Hippocampal formation (tissue), 2 donors: ENCODE measurements at places on chromosomes 5 and 9.
A peak's percentile ranks its signal among the peaks of the same experiment; 100 is the strongest.

- peak; percentile 27 for DNase-seq
These were observed 43.8 kb downstream of the STOM start for GRCh38 chr9:121326130-121326838.

DNA sequence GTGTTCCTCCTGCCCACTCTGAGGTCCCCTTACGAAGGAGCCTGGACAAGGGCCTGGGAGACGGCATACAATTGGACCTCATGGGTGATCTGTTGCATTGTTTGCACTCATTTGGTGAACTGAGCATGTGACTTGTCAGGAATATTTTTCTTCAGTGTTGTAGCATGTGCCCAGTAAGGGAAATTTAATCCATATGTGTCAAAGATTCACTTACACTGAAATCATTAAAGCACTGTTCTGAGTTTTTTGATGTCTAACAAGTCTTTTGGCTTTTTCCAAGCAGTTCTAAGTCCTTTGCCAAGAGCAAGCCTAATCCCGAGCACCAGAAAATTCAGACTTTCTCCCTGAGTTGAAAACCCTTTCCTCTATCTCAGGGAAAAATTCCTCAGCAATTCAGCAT, 61.6 kb upstream of the RPS23 start:
- DNase-seq = no peak

- no peak for DNase-seq
These were observed 1.8 kb downstream of the PTBP3 start for GRCh38 chr9:112331674-112331952.

GRCh38 chr9:134291452-134291881, 34.8 kb upstream of the RXRA start:
- no peak for DNase-seq

DNA sequence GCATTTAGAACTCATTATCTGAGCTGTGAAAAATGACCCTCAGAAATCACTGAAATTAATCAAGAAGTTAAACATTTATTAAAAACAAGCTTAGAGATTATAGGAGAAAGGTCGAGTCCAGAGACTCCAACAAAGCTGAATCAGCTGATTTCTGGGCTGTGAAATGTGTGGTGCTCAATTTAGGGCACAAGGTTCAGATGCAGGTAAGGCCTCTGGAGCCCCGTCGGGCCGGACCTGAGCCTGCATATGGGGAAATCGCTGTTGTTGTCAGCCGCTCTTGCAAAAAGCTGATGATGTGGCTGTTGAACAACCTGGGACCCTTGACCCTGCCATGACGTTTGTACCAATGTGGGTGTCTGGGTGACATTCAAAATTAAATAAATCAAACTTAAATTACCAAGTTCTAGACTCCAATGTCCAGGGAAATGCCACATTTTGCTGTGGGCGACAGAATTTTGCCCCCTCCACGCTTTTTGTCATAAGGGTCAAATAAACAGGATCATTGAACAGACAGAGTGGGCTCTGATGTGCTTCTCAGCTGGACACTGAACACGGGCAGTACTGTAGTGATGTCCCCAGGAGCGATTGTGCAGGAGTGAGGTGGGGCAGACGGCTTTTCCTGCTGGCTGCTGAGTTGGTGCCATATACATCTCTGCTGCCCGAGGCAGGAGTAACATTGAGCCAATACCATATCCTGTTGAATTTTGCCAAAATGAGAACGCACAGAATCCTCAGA, 27.2 kb upstream of the FBP1 start:
- DNase-seq = no peak

DNA sequence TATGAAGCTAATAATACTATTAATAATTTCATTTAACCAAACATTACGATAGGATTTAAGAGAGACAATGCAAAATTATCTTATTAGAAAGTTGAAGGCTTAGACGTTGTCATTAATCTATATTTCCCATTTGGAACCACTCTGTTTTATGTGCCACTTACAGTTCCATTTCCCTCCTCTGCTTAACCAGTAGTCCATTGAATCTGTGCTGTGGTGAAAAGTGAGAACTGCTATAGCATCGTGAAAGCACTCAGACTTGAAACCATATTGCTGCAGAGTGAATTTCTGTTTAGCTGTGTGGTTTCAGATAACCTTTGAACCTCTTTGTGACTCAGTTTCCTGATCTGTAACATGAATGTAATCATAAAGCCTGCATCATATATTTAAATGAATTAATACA, 2304.5 kb downstream of the MAT2B start:
- no peak for DNase-seq

DNA sequence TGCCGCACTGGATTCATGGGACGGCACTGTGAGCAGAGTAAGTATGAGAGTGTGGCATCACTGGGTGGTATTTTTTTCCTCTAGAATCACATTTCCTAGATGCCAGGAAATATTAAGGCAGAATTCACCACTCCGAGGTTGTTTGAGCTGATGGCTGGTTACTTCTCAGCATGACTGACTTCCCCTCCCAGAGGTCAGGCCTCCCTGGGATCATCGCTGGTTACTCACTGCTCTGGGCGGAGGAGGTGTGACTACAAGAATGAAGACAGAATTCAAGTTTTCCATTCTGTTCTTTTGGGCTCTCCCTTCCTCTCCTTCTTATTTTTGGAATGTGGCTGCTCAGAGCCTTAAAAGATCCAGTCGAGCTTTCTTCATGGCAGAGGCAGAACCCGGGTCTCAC, 76.6 kb upstream of the PRRC1 start:
- no peak for DNase-seq

- no peak for DNase-seq
These were observed 33.0 kb downstream of the TRIM32 start for GRCh38 chr9:116720111-116720510.

- no peak for DNase-seq
These were observed 599.7 kb downstream of the CAAP1 start for GRCh38 chr9:26292943-26293342.

DNA sequence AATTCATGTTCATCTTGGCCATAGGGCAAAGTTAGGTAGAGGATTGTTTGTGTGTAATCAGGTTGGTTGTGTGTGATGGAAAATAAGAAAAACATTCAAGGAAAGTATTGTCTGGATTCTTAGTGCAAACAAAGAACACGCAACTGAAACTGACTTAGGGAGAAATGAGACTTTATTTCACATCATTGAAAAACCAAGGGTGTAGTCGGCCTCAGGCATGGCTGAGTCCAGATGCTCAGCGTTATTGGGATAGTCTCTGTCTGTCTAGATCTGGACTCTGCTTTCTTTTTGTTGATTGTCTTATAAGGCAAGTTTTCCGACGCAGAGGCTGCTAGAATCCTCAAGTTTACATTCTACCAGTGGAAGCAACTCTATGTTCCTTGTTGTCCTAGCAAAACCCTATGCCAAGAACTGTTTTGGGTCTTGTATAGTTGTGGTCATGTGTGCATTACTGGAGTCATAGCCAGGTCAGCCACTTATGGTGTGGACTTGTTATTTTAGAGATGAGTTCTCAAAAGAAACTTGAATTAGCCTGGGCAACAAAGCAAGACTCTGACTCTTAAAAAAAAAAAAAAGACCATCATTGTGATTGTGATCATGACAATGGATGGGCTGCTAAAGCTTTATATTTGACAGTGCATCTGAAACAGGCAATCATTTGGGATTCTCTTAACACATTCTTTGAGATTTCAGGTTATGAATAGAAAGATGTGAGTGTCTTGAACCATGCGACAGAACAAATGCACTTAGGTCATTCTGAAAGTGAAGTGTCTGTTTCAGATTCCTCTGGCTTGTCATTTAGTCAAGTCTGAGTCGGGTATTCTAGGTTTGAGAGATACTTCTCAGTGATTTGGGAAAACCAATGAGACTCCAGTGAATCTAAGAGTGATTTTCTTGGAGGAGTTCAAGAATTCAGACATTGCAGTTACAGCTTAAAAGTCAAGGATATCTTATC, 82.6 kb downstream of the DOCK2 start:
- no peak for DNase-seq

DNA sequence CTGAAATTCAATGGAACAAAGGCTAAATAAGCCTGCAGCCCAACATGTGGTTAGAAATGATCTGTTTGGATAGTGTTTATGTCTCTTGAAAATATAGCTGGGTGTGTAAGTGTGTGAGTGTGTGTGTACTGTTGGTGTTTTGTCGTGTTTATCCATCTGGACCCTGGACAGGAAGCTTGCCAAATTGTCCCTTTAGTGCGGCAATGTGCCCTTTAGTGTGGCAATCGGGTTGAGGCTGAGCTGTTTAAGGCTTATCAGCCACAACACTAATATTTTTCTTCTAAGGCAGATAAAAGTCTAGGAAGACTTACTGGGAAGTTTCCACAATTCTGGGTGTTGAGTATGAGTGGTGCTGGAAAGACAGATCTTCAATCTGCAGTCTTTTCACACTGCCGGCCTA, 180.2 kb downstream of the YTHDC2 start:
- no peak for DNase-seq

GRCh38 chr9:134306636-134307600, 19.3 kb upstream of the RXRA start:
- DNase-seq = no peak

DNA sequence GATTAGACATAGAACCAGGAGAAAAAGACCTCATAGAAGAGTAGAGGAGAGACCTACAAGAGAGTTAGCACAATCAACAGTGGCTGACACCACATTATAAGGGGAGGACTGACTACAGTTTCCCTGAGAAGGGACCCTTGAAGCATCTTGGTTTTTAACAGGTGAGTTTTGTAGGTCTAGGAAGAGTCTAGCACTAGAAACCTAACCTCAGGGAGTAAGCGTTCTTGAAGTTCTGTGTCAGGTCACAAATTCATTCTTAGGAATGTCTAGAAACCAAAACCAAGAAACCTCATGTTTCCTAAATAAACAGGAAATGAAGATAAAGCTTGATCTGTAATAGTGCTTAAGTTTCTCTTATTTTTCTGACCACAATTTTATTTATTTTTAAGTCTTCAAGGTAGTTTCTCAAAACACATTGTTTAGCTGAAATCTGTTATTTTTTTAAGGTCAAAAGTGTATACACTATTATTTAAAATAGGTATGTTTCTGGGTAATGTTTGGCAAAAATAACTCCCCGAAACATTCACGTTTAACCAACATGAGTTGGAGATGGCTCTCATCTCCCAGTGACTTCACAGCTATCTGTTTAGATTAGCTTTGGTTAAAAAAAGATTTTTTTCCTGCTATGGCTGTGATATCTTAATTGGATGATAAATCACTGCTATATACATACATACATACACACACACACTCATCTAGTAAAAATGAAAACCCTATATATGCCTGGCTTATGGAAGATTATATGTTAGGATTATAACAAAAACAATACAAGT, 37.1 kb downstream of the MAP3K1 start:
- DNase-seq = no peak

DNA sequence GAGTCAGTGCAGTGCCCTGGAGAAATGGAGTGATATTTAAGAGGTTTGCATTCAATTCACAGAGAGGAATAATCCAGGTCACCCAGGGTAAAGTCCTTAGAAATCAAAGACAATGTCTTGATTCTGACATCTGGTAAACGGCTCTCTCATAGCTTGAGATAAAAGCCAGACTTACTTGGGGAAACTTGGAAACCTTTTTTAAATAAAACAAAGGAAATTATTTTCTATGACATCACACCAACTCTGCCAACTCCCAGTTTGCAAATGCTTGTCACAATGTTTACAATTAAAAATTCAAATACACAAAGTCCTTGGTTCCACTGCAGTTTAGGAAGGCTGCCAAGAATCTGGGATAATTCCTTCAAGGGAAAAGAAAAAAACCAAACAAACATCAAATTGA, 255.1 kb upstream of the NREP start:
- DNase-seq = no peak

GRCh38 chr5:169350759-169351240, 49.9 kb upstream of the SLIT3 start:
- DNase-seq = no peak

DNA sequence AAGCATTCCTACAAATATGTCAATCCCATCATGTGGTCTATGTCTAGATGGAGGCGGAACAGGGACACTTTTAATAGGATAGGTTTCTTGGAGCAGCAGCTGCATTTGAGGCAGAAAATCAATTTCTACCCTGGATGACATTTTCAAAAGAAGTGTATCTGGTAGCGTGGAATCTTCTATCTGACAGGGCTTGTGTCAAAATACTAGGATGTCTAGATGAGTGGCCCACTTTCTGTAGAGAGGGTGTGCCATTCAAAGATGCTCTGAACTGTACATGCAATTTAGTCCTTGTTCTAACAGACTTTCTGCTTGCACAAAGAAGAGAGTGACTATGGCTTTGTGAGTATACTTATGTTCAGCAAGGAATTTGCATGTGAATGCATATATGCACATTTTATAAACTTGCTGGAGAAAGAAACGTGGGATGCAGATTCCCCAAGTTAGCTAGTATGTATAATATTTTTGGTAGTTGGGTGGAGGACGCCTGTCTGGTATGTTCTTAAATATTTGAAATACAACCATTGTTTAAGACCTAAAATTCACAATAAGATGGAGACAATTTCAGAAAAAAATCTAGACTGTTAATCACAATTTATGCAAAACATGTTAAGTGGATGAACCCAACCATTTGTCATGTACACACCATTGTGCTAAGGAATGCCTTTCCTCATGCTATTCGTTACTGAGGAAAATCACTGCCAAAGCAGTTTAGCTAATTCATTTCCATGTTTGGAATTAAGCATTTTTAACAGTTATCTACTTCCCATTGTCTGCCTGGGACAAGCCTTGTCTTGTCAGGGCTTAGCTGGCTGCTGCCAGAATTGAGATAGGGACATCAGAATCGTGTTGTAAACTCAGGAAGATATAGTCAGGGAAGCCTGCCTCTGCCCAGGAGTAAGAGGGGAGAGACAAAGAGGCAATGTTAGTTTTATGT, 129.1 kb upstream of the MEF2C start:
- DNase-seq = no peak

- no peak for DNase-seq
These were observed 39.8 kb upstream of the ACO1 start for GRCh38 chr9:32344551-32345182.

DNA sequence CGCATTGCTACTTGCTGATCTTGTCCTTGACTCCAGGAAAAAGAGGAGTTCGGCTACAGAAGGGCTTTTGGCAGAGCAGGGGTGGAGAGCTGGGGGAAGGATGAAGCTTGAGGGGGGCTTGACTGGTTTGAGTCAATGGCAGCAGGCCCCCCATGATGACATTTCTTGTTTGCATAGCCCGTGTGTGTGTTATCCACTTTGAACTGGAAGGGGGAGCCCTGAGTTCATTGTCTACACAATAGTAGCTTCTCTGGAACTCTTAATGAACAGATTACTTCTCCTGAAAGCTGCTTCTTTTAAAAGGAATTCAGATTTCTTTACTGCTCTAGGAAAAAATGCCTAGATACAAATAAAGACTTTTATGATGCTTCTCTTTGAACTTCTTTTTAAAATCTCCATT, 2.3 kb downstream of the IFNB1 start:
- no peak for DNase-seq

- no peak for DNase-seq
These were observed 77.0 kb downstream of the LIFR start for GRCh38 chr5:38479315-38479904.

- no peak for DNase-seq
These were observed 1.3 kb upstream of the ZNF462 start for GRCh38 chr9:106861640-106862109.

GRCh38 chr9:20636888-20637440, 14.7 kb upstream of the MLLT3 start:
- no peak for DNase-seq

- DNase-seq = no peak
These were observed 153.9 kb downstream of the SMARCA2 start for GRCh38 chr9:2169035-2169434.

GRCh38 chr5:115050866-115051265, 118.8 kb downstream of the TRIM36 start:
- DNase-seq = no peak

GRCh38 chr5:156892223-156892622, 42.1 kb downstream of the PPP1R2B start:
- no peak for DNase-seq
